Stimulated activated CD8-positive, alpha-beta memory T cell treated with anti-CD3 and anti-CD28 coated beads, Interleukin-4, amount 100 ng/mL, for 1 hour (primary cell): ENCODE measurements at places on chromosomes 1 and 21.

DNA sequence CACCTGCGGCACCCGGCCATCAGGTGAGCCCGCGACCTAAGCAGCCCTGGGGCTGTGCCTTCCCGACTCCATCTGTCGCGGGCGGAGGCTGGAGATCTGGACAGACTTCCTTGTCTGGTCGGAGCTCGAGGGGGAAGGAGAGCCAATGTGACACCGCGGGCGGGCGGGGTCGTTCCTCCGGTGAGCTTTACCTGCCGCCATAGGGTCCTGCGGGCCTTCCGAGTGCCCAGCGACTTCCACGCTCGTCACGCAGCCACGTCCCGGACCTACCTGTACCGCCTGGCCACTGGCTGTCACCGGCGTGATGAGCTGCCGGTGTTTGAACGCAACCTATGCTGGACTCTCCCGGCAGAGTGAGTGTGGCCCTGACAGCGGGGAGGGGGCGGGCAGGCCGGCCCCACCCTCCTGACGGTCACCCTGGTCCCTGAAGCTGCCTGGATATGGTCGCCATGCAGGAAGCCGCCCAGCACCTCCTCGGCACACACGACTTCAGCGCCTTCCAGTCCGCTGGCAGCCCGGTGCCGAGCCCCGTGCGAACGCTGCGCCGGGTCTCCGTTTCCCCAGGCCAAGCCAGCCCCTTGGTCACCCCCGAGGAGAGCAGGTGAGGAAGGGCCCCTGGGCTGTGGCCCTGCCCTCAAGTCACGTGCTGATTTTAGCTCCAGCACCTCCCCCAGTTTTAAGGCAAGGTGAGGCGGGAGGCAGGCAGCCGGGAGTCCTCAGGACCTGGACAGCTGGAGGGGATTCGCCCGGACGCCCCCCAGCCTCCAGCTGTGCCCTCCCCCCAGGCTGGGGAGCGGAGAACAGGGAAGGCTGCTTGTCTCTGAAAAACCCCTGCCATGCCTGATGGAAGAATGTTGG lies 1.1 kb downstream of the PUSL1 start:
- DNase-seq, result no peak

DNA sequence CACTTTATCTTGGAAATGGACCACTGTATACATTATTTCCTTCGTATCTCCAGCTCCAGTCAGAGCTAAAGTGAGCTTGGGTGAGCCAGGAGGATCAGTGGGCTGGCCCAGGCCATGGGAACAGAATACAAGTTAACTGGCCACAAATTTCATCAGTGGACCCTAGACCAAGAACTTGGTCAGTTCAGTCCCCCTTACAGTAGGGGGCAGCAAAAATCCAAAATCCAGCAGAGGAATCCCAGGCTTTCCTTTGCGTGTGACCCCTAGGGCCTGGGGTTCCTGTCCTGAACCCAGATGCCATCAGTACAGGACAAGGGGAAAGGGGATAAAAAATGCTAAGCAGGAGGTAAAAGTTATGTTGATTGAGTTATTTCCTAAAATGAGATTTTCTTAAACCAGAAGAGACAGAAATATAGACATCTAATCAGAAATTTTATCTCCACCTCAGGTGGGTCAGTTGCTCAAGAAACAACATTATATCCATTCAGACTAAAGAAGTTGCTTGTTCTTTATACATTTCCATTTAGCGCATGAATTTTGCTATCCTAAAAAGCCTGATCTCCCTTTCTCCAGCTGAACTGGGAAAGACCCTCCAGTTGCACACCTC lies 24.1 kb upstream of the LCE5A start:
- no peak for DNase-seq

GRCh38 chr1:217253985-217254384 lies 376.9 kb downstream of the GPATCH2 start:
- DNase-seq, result no peak

DNA sequence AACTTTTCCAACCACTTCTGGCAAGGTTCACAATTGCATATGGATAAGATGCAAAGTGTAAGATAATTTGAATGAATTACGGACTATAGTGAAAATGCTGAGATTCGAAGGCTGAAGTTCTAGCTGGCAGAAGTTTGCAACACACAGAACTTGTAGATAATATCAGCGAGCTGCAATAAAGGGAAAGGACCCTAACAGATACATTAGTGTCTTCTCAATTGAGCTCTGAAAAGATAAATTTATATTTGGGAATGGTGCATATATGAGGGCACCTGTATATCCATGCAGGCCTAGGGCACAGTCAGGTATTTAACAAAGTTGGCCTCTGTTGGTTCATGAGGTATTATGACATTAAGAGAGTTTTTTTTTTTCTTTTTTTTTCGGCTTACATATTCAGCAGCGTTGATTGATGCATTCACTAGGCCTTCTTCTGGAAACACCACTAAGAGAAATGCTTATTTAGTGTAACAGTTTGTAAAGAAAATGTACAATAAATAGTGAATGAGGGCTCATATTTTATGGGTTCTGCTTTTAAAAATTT lies 2.2 kb downstream of the NFIA start:
- DNase-seq, result no peak

GRCh38 chr1:37753473-37754321 lies 11.2 kb downstream of the EPHA10 start:
- no peak for DNase-seq

DNA sequence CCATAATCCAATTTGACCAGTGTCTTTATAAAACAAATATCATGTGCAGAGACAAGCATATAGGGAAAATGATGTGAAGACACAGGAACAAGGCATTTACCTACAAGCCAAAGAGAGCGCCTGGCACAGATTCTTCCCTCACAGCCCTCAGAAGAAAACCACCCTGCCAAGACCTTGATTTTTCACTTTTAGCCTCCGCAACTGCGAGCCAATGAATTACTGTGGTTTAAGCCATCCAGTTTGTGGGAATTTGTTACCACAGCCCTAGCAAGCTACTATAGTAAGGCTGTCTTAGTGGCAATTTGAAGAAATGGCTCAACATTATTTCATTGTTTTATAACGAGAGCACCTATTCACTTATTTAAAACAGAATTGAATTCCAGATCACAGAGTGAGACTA lies 85.7 kb upstream of the CCDC190 start:
- no peak for DNase-seq

GRCh38 chr21:26851109-26851944 lies 6.1 kb upstream of the ADAMTS1 start:
- no peak for DNase-seq

- no peak for DNase-seq
These were observed 303.6 kb downstream of the USH2A start for GRCh38 chr1:216119600-216119999.
